Activated CD4-positive, alpha-beta memory T cell treated with anti-CD3 and anti-CD28 coated beads, Interleukin-2, amount 10 ng/mL, durations not matched to agents 7 days and 5 days (primary cell): ENCODE measurements at places on chromosomes 1 and 21. TPM values are rescaled to one million over a fixed set of nuclear protein-coding genes. Genes with fewer than 3 reads are reported as not detected.

Gene TOMM40L
- total RNA-seq: 17.4 TPM

- DNase-seq: no peak
- no peak overlapping the region for H3K4me3 ChIP-seq
- H3K27ac ChIP-seq: peak overlapping the region; percentile 99
- H3K27me3 ChIP-seq: no peaks in the 10 kb centered on the region
- H3K4me1 ChIP-seq: peaks cover 76% of the 10 kb centered on the region
- H3K36me3 ChIP-seq: peaks cover 5% of the 10 kb centered on the region
These were observed 38.1 kb upstream of the LBR start for GRCh38 chr1:225465793-225466517.

DNA sequence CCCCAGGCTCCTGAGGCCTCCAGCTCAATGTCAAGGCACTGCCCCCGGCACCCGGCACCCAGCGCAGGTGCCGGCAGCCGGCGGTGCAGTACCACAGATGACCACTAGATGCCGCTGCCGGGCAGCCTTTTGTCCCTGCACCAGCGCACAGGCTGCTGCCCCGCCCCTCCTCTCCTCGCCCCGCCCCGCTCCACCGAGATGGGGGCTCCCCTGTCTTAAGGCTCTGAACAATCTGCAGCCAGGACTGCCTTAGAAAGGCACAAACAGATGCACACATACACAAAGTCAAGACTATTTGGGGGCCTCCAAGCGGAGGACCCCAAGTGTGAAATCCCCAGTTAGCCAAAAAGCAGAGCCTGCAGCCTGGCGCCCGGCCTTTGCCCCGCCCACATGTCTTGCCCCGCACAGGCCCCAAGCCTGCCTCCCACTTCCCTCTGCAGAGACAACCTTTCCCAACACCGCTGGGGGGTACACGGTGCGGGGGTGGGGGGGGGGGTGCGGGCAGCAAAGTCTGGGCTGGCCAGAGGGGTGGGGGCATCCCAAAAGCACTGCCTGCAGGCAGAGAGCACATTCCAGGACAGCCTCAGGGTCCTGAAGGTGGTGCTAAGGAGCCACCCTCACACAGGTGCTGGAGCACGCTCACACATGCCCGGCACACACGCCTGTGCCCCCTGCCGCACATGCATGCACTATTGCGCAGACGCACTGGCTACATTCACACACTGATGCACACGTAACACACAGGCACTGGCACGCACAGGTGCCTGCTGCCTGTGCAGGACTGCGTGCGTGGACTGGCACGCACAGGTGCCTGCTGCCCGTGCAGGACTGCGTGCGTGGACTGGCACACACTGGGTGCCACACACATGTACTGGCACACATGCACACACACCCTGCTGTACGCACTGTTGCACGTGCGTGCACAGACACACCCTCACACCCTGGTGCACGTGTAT, 37.1 kb downstream of the ARHGEF16 start:
- H3K4me1 ChIP-seq: peaks cover 2% of the 10 kb centered on the region
- peak; percentile 78 for DNase-seq
- H3K27me3 ChIP-seq: no peaks in the 10 kb centered on the region
- no peak overlapping the region for H3K4me3 ChIP-seq
- no peaks in the 10 kb centered on the region for H3K36me3 ChIP-seq

DNA sequence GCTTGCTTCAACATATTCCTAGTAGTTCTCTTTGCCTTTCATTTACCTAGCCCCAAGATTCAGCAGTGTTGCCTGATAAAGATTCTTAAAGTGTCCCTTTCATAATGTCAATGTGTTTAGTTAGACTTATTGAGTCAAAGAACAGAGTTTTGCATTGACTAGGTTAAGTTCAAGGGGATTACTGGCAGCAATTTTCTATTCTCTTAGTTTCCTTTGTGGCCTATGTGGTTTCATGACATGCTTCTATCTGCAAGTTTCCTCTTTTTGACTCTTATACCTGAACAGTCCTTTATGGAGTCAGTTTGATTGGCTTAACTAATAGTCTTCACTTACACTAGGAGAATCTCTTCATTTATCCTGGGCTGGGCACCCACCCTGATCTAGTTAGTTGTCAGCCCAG, 151.3 kb downstream of the ADGRL4 start:
- H3K4me1 ChIP-seq: peaks cover 5% of the 10 kb centered on the region
- H3K4me3 ChIP-seq: no peak overlapping the region
- DNase-seq: no peak
- H3K27me3 ChIP-seq: no peaks in the 10 kb centered on the region
- no peaks in the 10 kb centered on the region for H3K36me3 ChIP-seq

Gene BRINP3
- not detected for total RNA-seq

DNA sequence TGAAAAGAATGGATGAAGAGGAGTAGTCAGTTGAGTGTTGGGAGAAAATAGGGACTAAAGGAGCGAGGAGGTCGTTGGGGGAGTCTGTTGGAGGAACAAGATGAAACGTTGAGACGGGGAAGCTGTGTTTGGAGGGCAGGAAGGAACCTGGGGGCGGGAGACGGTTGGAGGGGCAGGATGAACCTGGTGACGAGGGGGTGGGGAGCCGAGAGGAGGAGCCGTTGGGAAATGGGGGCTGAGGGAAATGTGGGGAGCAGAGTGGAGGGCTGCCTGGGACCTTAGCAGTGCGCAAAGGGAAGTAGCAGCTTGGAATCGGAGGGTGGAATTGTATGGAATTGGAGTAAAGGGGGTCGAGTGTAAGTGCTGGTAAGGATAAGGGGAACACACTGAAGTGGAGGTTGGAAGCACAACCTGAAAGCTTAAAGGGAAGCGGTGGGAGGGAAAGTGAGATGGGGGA, 630 bp downstream of the MTF2 start:
- H3K27me3 ChIP-seq: no peaks in the 10 kb centered on the region
- peak overlapping the region; percentile 94 for H3K27ac ChIP-seq
- DNase-seq: peak; percentile 42
- H3K4me1 ChIP-seq: peaks cover 43% of the 10 kb centered on the region
- peak overlapping the region; percentile 100 for H3K4me3 ChIP-seq

Gene PAQR6
- 5.6 TPM for total RNA-seq

- H3K4me3 ChIP-seq: no peak overlapping the region
- DNase-seq: no peak
- peaks cover 4% of the 10 kb centered on the region for H3K4me1 ChIP-seq
- H3K36me3 ChIP-seq: peaks cover 4% of the 10 kb centered on the region
- no peak overlapping the region for H3K27ac ChIP-seq
These were observed 5.4 kb upstream of the SIM2 start for GRCh38 chr21:36693489-36694030.

GRCh38 chr1:245181158-245181517, 26.4 kb downstream of the KIF26B start:
- H3K4me3 ChIP-seq: no peak overlapping the region
- H3K36me3 ChIP-seq: no peaks in the 10 kb centered on the region
- no peak for DNase-seq
- H3K27ac ChIP-seq: no peak overlapping the region
- H3K4me1 ChIP-seq: no peaks in the 10 kb centered on the region

DNA sequence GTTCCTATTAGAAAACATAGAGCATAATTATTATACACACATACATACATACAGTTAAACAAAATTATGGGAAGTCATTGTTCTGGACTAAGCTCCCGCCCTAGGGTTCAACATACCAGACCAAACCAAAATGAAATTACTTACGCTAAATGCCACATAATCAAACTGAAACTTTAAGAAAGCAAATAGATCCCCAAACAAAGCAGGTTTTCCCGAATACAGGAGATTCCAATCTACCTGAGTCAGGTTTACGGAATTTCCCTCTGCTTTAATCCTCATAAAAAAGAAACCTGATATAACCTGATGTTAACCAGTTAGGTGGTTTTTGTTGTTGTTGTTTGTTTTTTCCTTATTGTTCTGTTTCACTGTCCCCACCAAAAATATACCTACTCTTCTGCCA, 1886.9 kb downstream of the NCAM2 start:
- H3K4me1 ChIP-seq: no peaks in the 10 kb centered on the region
- no peak for DNase-seq
- H3K27me3 ChIP-seq: no peaks in the 10 kb centered on the region

Gene TTC34
- 1.6 TPM for total RNA-seq

DNA sequence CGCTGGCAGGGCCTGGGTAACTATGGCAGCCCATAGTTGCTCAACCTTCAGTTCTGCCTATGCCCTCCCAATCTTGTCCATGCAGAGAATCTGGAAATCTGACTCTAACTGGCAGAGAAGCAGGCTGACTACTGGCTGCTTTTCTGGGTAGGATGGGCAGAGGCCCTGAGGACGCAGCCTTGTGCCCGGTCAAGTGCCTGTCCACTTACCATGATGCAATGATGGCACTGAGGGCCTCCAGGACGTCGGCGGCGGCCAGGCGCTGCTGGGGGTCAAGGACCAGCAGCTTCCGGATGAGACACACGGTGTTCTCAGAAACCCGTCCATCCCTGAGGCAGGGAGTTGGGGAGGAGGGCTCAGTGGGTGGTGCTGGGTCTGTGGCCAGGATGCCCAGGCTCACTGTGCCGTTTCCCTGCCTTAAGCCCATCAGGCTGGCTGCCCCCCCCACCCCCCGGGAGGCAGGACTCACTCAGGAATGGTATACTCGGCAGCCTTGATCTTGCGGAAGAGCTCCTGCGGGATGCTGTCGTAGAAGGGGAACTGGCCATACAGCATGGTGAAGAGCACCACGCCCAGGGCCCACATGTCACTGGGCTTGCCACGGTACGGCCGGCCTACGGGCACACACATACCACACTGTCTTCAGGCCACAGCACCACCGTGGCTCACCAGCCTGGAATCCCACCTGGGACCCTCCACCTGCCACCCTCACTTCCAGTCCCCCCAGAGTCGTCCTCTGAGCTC, 20.4 kb upstream of the EVA1B start:
- peaks cover 8% of the 10 kb centered on the region for H3K4me1 ChIP-seq
- no peak for DNase-seq
- no peak overlapping the region for H3K27ac ChIP-seq
- peaks cover 48% of the 10 kb centered on the region for H3K36me3 ChIP-seq

- peaks cover 15% of the 10 kb centered on the region for H3K4me1 ChIP-seq
- DNase-seq: no peak
- H3K36me3 ChIP-seq: peaks cover 7% of the 10 kb centered on the region
- H3K27ac ChIP-seq: no peak overlapping the region
- no peak overlapping the region for H3K4me3 ChIP-seq
These were observed 831 bp downstream of the TIPRL start for GRCh38 chr1:168179438-168180147.

DNA sequence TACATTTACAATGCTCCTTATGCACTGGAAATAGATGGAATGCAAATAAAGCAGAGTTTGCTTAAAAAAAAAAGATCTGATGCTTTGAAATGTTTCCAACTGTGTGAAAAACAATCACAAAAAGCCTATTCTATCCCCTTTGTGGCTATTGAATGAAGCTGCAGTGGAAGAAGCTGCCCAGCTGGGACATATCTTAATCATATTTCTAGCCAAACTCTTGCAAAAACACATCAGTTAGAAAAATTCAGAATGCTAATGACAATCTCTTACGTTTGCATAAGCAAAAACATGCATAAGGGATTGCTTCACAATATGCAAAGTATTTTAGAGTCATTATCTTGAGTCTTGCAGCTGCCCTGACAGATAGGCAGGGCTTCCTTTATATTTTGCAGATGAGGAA, 526.4 kb upstream of the USP24 start:
- no peaks in the 10 kb centered on the region for H3K4me1 ChIP-seq
- H3K4me3 ChIP-seq: no peak overlapping the region
- H3K36me3 ChIP-seq: no peaks in the 10 kb centered on the region
- H3K27ac ChIP-seq: no peak overlapping the region
- H3K27me3 ChIP-seq: no peaks in the 10 kb centered on the region

Gene KCNJ9
- not detected for total RNA-seq

Gene VPS13D
- total RNA-seq: 28.1 TPM

DNA sequence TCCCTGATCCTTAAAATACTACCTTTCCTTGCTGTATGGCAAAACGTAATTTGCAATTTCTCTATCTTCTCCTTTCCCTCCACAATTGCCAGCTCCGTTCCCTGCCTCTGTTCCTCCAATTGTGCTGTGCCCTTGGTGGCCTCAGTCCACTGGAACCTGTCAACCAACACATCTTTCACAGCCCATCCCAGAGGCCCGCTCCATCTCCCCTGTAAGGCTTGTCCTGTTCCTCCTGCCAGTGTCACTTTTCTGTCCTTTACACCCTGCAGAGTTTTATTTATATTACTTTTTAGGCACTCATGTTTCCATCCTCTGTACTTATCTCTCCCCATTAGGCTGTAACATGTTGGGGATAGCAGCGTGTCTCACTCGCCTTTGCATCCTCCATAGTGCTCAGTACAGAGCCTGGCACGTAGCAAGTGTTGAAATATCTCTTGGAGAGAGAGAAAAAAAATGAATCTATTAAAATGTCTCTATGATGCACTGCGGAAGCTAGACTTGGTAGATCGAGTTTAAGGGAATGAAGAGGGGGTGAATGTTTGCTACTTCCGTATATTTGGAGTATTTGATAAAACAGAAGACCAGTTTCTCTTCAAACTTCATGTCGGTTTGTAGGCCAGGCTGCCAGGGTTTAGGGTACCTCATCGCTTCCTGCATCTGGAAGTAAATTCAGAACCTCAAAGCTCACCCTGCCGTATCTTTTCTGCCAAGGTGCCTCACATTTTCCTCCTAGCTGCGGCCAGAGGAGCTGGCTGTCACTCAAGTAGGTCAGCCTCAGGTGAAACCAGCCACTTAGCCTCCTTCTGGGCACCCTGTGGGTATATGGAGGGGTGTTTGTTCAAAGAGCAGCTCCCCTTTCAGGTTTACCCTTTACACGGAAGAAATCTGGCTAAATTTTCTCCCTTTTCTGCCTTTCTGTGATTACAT, 303.8 kb downstream of the TM2D1 start:
- H3K27me3 ChIP-seq: no peaks in the 10 kb centered on the region
- no peak for DNase-seq
- no peak overlapping the region for H3K4me3 ChIP-seq
- no peaks in the 10 kb centered on the region for H3K4me1 ChIP-seq
- H3K36me3 ChIP-seq: no peaks in the 10 kb centered on the region

- no peaks in the 10 kb centered on the region for H3K27me3 ChIP-seq
- H3K4me3 ChIP-seq: no peak overlapping the region
- H3K27ac ChIP-seq: no peak overlapping the region
- peaks cover 2% of the 10 kb centered on the region for H3K4me1 ChIP-seq
- no peak for DNase-seq
- H3K36me3 ChIP-seq: peaks cover 53% of the 10 kb centered on the region
These were observed 143.3 kb downstream of the DYRK1A start for GRCh38 chr21:37509802-37510393.

Gene LINGO4
- 1.3 TPM for total RNA-seq

Gene KDF1
- total RNA-seq: 0.13 TPM

Gene FAAH
- total RNA-seq: 4.0 TPM

DNA sequence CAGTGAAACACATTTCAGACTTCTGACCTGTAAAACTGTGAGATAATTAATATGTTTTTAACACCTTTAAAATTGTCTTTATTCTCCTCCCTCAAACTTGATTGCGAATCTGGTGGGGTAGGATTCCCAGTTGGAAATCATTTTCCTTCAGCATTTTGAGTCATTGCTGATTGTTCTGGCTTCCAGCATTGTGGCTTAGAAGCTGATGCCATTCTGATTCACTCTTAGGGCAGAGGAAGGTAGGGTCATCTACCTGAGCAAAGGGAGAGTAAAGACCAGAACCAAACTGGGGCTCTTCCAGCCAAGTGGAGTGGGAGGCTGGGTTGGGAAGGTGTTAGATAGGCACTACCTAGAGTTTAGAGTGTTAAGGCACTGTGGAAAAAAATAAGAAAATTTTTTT, 61.2 kb downstream of the MPZL1 start:
- H3K4me1 ChIP-seq: peaks cover 2% of the 10 kb centered on the region
- peaks cover 15% of the 10 kb centered on the region for H3K36me3 ChIP-seq
- H3K4me3 ChIP-seq: no peak overlapping the region
- H3K27ac ChIP-seq: no peak overlapping the region
- DNase-seq: no peak

Gene HSPB7
- total RNA-seq: not detected

GRCh38 chr1:51154776-51155175, 52.7 kb downstream of the C1orf185 start:
- no peaks in the 10 kb centered on the region for H3K36me3 ChIP-seq
- H3K27me3 ChIP-seq: peaks cover 21% of the 10 kb centered on the region
- no peak for DNase-seq
- no peak overlapping the region for H3K4me3 ChIP-seq
